ENCODE measurements at places on chromosomes 2 and 18. TPM values are rescaled to one million over a fixed set of nuclear protein-coding genes. Genes with fewer than 3 reads are reported as not detected.

DNA sequence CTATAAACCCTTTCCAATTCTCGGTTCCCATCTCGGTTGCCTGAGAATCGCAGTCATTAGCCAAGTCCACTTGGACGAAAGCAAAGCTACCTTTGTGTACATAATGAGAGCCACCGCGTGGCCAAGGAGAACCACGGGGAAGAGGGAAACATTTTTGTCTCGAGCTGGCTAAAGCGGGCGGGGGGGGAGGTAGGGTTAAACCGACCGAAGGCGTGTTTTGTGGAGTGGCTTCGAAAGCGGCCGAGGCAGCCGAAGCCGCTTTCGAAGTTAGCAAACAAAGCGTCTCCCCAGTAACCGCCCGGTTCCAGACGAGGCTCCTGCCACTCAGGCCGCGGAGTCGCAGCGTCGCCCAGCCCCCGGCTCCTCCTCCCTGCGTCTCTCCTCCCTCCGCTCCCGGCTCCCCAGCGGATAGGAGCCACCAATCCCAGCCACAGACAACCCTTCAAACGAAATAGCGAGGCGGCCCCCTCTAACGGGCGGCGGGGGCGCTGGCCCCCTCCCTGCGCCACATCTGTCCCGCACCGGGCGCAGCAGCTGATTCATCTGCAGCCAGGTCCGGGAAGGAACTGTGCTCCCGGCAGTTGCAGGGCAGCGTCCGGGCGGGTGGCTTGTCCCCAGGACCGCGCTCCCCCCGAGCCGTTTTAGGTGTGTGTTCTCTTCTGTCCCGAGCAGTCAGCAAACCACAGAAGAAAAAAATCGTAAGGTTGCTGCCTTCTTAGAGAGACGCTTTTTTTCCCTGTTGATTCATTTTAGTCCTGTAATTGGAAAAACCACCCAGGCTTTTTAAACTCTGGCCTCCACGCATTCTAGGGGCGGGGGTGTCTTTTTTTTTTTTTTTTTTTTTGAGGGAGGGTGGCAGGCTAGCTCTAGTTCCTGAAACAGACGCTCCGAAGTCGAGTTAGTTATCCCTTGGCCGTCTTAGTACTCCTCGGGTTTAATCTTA, 1.8 kb upstream of the TGIF1 start:
- peak; percentile 96 for DNase-seq

DYNC2LI1 gene
- total RNA-seq, result 11.7 TPM

TXNDC2 gene
- 0.18 TPM for total RNA-seq

SOX11 gene
- 4.7 TPM for total RNA-seq

GRCh38 chr2:171478345-171478744, 43.9 kb upstream of the CYBRD1 start:
- DNase-seq, result peak; percentile 69

DNA sequence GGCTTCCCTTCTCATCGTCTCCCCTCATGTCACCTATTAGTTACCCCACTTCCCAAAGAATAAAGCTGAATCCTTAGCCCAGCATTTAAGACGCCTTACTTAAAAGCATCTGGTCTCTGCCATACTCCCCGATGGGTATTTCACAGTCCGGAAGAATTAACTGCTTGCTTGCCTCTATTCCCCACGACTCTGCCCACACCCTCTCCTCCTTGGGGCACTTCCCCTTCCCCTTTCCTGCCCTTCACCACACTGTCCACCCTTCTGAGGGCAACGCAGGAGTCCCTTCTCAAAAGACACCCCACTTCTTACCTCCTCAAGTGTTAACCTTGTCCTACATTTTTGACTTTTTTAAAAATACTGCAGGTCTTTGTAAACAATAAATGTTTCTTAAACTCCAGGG, 60.1 kb upstream of the RMP24 start:
- DNase-seq, result no peak

OXER1 gene
- total RNA-seq, result not detected

DNA sequence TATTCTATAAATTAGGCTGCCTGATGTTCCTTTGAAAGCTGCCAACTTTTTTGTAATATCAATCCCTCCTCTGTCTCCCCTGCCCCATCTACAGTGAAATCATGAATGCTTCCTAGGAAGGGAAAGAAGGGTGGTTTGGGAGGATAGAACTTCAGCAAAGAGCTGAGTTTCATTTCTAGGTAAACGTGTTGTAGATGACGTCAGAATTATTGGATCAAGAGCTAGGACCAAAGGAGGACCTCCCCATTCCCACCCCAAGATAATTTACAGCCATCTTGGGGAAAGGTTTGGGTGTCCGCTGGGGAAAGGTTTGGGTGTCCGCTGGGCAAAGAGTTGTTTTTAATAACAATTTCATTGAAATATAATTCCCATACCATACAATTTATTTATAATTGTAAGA, 11.2 kb upstream of the ANKRD53 start:
- DNase-seq, result no peak

DNA sequence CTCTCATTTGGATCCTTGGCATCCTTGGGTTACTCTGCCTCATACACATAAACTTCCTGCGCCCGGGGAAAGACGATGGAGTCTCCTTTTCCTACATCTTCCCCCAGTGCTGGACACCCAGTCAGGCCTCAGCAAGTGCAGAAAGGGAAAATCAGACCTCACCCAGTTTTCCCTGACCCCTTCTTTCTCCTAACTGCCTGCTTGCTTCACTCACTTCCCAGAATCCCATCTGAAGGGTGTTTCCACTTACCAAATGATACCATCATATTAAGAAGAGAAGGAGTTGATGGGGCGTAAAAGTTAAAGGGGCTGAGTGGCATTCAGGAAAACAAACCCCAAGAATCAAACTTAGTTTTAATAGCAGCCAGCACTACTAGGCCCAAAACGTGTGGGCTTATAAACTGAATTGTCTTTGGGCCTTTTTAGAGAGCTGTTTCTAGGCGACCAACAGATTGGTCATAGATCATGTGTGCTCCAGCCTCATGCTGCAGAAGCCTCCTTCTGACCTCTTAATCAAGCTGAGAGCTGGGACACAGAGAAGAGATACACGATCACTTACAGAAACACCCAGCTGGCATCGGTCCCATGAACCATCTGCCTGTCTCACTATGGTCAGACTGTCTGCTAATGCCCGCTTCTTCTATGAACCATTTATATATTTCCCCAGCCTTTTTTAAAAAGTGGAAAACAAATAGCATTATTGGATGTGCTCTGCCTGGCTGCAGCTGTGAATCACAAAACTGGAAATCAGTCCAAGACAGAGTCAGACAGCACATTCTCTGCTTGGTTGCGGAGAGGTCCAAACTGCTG, 165.7 kb upstream of the SLC14A2 start:
- DNase-seq, result no peak

DNA sequence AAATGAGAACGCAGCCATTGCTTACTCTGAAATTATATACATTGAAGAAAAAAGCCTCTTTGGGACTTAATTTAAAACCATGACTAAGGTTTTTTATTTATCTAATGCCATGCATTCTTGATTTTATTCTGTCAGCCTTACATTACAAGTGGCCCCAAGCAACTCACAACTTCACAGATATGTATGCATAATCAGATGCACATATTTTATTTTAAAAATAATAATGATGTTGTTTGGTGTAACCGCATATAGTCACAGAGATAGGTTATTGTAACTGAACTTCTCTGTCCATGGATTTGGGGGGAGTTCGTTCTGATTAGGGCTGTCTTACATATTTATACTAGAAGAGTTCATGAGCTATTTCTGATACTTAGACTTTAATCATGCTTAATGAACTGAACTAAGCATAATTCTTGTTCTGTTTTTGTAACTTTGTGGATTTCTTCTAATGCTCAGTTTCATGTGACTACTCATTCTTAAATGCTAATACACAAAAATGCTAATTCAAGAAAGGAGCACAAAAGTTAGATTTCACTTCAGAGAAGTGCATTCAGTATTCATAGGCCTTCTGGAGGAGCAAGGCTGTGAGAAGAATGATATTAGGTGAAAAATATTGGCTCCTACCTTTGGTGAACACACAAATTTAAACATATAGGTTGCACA, 26.2 kb downstream of the MEIS1 start:
- DNase-seq, result no peak

- no peak for DNase-seq
Observed at GRCh38 chr2:98935111-98935770, 784 bp downstream of the CRACDL start.

TCF4 gene
- 83.9 TPM for total RNA-seq

- DNase-seq, result no peak
Observed at GRCh38 chr18:29361843-29362242, 1184.9 kb upstream of the CDH2 start.

MZT2A gene
- 25.8 TPM for total RNA-seq

GRCh38 chr2:136327162-136327852, 209.4 kb upstream of the CXCR4 start:
- peak; percentile 53 for DNase-seq

CDH2 gene
- total RNA-seq, result 111 TPM

DNA sequence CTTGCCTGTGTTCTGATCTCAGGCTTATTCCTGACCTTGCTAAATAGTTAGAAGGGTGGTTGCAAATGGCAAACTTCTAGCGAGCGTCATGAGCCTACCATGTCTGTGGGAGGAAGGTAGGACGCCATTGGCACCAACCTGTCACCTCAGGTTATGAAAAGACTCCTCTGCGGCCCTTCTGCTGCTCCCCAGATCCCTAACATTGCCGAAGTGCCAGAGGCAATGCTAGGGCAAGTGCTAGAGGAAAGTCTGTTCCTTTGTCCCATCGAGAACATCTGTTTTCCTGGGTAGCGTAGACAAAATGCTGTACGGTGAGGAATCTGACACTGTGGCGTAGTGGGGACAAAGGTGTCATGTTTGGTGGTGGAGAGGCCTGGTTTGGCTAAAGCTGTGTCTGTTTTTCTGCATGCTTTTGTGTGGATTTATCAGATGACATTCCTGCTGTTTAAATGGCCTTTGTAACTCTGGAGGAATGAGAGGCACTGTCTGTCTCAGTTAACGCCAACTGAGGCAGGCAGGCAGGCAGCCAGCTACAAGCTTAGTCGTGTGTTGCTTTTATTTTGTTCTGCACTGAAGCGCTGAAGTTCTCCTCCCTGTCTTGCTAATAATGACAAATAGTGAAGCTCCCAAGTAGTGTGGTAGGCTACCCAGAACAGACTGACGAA, 94.1 kb downstream of the PRPF40A start:
- no peak for DNase-seq

GBX2 gene
- total RNA-seq, result not detected

TP53I3 gene
- 26.9 TPM for total RNA-seq

- no peak for DNase-seq
Observed at GRCh38 chr2:22035361-22035830, 911.6 kb downstream of the TDRD15 start.

DNA sequence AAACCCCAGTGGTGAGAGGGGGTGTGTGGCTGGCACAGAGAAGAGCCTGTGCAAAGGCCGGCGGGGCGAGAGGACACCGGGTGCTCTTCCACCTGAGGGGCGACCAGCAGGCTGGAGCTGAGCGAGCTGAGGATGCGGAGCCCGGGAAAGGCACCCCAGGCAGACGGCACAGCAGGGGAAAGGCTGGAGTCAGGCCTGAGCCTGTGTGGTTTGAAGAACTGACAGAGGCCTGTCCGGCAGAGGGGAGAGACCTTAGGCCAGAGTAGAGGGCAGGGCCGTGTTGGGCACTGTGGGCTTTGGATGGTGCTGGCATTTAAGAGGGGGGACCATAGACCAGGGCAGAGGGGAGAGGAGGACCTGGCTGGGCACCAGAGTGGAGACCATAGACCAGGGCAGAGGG, 149.8 kb downstream of the RTP5 start:
- DNase-seq, result no peak

DNA sequence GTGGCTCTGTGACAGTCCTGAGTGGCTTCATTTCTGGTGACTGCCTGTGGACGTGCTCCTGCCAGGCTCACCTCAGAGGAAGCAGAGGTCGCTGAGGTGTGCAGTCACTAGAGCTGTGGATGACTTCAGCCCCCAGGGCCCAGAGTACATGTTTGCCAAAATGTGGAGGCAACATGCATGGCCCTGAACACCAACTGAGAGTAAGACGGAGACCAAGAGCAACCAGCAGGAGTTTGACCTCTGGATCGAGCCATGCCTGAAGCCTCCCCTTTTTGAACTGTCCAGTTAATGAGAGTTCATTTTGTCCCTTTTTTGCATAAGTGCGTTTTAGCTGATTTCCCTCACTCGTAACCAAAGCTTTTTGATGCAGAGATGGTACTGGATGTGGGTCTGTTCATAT, 184.9 kb downstream of the RTP5 start:
- no peak for DNase-seq
